ENCODE measurements at places on chromosomes 7 and 10.

DNA sequence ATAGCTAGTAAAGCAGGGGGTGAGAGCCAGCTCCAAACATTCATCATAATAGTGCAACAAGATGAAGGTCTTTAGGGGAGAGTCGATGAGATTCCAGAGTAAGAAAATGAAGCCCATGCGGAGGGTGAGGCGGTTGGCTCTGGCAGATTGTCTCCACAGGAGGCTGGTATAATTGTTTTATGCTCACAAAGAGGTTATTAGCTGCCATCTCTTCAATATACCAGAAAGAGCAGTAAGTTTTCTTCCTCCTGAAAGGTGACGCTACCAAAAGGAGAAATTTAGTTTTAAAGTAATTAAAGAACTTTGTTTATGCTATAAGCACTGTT is 59.2 kb upstream of the KCNIP2 start:
- DNase-seq, result no peak

- no peak for DNase-seq
Measured at GRCh38 chr10:1273372-1274105, 217.4 kb downstream of the WDR37 start.

- DNase-seq, result no peak
Measured at GRCh38 chr10:43000651-43001426, 76.0 kb upstream of the RET start.

DNA sequence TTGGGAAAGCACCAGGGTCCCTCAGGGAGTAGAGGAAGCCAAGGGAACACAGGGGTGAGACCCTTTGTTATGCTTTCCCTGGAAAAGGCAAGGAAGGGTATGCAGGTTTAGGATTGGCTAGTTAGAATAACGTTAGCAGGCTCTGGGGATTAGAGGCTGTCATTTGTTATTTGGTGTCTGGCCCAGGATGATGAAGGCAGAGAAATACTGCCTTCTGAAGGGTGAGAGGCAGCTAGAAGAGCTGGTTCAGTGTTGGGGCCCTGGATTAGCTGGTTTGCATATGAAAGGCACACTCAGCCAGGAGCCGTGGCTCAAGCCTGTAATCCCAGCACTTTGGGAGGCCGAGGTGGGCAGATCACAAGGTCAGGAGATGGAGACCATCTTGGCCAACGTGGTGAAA is 3.0 kb upstream of the PILRA start:
- DNase-seq, result no peak

GRCh38 chr7:128446306-128446705 is 9.4 kb upstream of the HILPDA start:
- DNase-seq, result no peak

DNA sequence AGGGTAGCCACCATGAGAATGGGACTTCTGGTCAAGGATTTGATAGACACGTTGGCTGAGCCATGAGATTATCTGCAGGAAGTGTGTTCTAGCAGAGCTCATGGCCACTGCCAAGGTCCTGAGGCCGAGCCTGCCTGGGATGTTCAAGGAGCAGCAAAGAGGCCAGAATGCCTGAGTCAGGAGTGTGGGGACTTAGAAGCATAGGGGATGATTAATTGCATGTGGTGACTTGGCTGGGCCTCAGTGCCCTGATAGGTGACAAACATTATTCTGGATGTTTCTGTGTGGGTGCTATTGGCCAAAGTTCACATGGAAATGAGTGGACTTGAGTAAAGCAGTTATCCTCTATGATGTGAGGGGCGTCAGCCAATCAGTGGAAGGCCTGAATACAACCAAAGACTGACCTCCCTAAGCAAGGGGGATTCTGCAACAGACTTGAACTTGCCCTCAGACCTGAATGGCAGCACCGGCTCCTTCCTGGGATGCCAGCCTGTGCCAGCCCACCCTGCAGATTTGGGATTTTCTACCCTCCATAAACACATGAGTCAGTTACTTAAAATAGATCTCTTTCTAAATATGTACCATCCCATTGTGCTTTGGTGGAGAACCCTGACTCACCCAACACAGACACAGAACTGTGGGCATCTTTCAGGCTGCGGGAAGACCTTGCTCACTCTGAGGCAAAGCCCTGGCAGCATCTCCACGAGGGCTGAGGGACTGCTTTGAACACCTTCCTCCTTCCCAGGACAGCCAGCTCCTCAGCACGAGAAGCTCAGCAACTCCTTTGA is 363.9 kb upstream of the MGMT start:
- DNase-seq, result no peak

Measured in MV-4-11 (cell line).